ENCODE measurements at places on chromosomes 7 and 10.

DNA sequence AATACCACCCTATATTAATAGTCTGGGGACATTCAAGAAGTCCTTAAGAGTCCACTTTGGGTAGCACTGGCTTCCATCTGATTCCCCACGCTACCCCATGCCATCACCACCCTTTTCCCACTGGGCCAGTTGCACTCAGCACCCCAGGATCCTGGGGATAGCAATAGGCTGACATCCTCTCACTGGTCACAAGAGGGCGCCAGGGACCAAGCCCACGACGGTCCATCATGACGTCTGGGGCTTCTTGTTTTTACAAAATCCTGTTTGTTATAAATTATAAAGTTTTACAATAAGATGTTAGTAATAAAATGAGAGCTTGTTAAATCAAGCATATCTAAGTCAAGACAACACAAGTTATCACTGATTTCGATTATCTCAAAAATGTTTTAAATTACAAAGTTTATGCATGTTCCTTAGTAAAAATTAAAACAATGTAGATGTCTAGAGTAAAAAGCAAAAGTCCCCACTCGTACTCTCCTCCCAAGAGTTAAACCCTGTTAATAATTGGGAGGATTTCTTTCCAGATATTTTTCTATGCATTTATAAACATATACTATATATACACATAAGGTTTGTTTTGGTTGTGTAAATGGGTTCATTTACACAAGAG, 15.4 kb downstream of the GPNMB start:
- DNase-seq = peak; percentile 69

DNA sequence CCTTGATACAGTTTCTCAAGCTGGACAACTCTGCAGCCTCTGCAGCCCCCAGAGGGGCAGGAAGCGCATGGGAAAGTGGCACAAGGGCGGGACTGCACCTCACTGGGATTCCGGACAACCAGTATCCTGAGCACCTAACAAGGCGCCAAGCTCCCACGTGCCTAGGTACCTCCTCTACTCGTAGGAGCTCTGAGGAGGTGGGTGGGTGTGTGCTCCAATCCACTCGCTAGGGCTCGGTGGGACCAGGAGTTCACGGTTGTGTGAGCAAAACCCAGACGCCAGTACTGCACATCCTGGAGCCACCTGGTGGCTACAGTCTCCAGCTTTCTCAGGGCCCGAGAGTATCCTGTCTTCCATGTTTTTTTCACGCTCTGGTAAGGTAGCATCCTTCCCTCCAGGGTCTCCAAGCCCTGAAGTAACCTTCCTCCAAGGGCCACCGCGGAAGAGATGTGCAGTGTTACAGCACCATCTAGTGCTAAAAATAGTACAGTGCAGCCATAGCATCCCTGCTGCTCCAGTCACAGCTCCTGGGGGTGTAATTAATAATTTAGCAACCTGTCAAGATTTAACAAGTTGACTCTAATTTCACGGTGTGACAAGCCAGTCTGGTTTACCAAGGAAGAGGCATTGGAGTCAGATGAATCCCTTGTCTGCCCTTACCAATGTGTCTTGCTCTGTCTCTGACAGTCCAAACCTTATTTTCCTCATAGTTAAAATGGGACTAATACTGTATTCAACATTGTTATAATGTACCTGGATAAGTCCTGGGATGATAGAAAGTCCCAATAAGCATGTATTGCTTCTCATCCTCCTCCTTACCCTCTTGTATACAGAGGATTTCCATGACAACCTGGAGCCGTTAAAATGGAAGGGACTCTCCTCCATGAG, 70.4 kb downstream of the HERPUD2 start:
- DNase-seq = peak; percentile 28

GRCh38 chr10:69721690-69722310, 79.9 kb upstream of the COL13A1 start:
- DNase-seq = no peak

DNA sequence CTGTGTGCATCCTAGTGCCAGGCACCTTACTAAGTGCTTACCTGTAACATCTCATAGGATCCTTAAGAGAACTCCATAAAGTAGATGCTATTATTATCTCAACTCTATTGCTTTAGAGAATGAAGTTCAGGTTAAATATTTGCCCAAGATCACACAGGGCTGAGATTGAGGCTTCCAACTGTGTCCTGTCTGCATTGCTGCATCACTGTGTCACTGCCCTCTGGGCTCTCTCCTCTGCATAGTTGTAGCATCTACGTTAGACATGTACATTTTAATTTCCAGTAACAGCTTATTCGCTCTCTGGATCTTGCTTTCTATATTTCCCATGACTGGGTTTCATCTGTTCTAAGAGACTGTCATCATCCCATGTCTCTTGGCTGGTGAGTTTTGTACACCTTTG, 63.6 kb upstream of the FZD8 start:
- DNase-seq = no peak

DNA sequence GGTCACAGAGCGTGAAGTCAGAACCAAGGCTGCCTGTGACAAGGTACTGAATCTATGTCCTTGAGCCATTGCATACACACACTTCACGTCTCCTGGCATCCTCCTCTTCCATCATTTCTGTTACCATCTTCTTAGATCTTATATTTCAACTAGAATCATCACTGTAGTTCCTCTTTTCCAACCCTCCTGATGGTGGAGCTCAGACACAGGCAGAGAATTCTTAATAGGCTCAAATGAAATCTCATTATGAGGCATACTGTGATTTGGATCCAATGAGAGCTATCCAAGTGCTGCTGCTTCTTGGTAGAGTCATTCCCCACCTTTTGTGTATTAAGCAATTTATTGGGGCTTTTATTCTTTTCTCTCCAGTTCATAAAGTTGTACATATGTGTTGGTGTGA, 113.2 kb downstream of the CALCR start:
- DNase-seq = no peak

All from inflammatory macrophage treated with lipopolysaccharide for 4 hours (primary cell).